ENCODE measurements at places on chromosomes 12 and 14.
A peak's percentile ranks its signal among the peaks of the same experiment; 100 is the strongest.

DNA sequence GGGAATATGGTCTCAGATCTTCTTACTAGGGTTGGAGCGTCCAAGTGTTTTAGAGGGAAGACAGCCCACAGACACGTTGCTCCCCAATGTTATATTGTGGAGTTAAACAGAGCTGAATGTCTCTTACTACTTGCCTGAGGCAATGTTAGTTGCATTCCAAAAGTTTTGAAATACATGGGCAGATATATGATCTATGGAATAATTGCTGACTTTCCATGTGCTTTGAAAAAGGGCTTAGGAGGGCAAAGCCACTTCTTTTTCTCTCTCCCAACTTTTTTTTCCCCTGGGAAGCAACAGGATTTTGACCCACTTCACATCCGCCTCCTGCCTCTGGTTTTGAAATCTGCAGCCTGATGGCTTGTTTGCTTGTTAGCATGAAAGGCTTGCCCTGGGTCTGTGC, 33.7 kb upstream of the PAX9 start:
- DNase-seq = no peak

GRCh38 chr14:96267336-96267735, 11.3 kb downstream of the BDKRB1 start:
- no peak for DNase-seq

GRCh38 chr12:6608592-6609281, 1.6 kb upstream of the CHD4 start:
- DNase-seq = no peak

DNA sequence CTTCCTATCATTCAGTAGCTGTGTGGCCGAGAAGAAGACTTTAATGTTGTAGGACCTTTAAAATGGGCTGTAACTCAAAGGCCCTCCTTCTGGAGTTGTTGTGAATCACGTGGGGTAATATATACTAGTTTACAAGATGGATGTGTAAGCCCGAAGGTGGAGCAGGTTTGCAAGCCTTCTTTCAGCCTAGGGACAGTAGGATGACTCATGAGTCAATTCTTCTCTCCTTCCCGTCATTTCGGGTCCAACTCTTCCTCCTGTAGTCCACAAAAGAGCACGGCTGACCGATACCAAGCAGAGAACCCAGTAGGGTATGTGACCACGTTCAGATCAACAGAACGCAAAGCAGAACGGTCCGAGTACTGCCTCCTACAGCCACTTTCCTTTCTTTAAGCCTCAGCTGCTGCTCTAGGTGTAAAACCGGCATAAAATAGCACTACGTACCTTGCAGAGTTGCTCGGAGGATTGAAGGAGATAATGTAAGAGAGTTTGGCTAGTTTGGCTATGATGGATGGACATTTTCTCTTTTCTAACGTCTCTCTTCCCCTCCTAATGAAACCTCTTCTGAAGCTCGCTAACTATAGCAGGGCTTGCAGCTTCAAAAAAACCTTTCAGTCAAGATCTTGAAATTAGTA, 1.3 kb upstream of the RASSF3 start:
- no peak for DNase-seq

GRCh38 chr14:33123281-33123680, 184.6 kb downstream of the NPAS3 start:
- DNase-seq = no peak

- no peak for DNase-seq
These were observed 15.3 kb downstream of the DLK1 start for GRCh38 chr14:100741966-100742365.

- DNase-seq = no peak
These were observed 53.5 kb downstream of the SLC38A6 start for GRCh38 chr14:61034416-61035120.

GRCh38 chr14:94322648-94323570, at the start of gene SERPINA6:
SERPINA6 (minus strand) TSS chr14:94323336; CDS start chr14:94314648, 8,688 bp downstream.
- DNase-seq = no peak

- DNase-seq = no peak
These were observed 323.4 kb downstream of the VRK1 start for GRCh38 chr14:97120611-97121031.

- DNase-seq = no peak
These were observed 4.3 kb upstream of the MMP19 start for GRCh38 chr12:55847033-55847432.

DNA sequence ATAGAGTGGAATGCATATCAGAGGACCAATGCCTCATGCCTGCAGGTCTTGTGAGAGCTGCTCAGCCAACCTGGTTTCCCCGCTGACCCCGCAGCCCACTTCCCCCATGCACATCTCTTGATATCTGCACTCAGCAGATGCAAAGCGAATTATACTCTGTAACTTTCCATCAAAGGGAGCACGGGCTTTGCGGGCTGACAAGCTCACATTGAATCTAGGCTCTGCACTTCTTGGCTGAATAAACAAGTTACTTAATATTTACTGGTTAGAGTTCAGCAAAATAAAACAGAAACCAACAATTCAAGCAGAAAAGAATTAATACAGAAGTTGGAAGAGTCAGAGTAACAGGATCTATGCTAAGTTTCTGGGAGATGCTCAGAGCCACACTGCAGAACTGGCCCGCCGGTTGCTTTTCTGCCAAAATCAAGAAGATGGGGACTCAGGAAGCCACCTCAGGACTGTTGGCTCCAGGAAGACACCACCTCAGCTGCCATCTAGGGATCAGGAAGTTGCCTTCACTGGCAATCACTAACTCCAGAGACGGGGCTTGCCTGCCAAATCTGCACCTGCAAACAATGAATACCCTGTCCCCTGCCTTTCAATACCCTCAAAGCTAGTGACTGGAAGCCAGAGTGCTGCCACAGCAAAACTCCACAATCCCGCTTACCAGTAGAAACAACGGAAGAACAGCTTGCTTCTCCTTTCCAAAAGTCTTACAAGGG, 46.5 kb downstream of the NR1H4 start:
- no peak for DNase-seq

- DNase-seq = peak; percentile 37
These were observed 52.4 kb upstream of the CAPRIN2 start for GRCh38 chr12:30806989-30807694.

GRCh38 chr12:116642683-116643082, 83.5 kb downstream of the MAP1LC3B2 start:
- no peak for DNase-seq

GRCh38 chr14:95943699-95944098, 67.1 kb downstream of the TUNAR start:
- DNase-seq = no peak

DNA sequence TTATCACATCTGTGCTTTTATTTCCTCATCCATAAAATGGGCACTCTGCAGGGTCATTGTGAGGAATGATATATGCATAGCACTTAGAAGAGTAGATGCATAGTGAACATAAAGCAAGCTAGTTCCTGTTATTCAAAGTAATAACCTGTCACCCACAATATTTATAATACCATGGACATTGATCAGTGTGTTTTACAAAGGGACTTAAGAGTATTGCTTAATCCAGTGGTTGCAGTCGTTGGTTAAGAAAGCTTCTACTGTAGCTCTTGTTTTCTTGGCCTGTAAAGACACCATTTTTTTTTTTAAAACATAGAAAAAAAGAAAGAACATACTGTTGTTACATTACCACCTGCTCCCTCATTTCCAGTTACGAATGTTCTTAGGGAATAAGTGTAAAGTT, 13.1 kb downstream of the METAP2 start:
- DNase-seq = no peak

DNA sequence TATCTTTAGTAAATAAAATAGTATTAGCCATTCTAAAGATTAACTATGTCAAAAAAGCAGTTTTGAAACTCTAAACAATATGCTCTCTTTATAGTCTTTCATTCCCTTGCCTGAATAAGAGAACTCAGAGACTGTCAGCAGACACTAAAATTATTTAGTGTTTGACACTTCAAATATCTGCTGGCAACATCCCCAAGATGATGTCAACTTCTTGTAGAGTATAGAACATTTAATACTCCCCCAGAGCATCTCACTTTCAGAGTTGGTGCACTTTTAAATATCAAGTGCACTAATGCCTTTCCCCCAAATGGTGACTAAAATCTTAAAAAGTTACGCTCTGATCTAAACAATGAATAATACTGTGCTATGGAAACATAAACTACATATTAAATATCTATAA, 374.9 kb downstream of the SLC6A15 start:
- DNase-seq = no peak

- no peak for DNase-seq
These were observed 148.7 kb downstream of the BCL11B start for GRCh38 chr14:99123208-99123870.

DNA sequence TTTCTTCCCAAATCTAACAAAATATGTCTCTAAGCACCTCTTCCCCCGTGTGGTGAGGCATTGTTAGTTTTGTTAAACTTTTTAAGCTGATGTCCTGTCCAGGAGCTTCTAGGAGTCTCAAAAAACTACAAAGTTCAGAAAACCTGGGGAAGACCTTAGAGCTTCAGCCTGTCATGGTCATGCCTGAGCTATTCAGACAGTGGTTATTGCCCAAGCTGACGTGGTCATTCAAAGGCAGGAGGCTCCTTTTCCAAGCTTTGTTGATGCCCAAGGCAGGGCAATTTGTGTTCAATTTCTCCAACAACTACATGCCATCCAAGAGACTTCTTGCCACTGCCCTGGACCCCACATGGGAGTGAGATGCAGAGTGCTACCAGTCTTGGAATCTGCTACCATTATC, 5.8 kb upstream of the LYZ start:
- DNase-seq = no peak

GRCh38 chr12:693934-694533, 30.8 kb upstream of the NINJ2 start:
- no peak for DNase-seq

GRCh38 chr14:28765831-28766468, 637 bp upstream of the FOXG1 start:
- peak; percentile 48 for DNase-seq

- no peak for DNase-seq
These were observed 15.8 kb upstream of the NINJ2 start for GRCh38 chr12:678747-679712.

GRCh38 chr14:64035143-64035542, 182.3 kb downstream of the SYNE2 start:
- no peak for DNase-seq

- peak; percentile 71 for DNase-seq
These were observed 75.2 kb downstream of the PITPNM2 start for GRCh38 chr12:123075646-123076171.

GRCh38 chr12:67434671-67435370, 165.7 kb downstream of the CAND1 start:
- no peak for DNase-seq

DNA sequence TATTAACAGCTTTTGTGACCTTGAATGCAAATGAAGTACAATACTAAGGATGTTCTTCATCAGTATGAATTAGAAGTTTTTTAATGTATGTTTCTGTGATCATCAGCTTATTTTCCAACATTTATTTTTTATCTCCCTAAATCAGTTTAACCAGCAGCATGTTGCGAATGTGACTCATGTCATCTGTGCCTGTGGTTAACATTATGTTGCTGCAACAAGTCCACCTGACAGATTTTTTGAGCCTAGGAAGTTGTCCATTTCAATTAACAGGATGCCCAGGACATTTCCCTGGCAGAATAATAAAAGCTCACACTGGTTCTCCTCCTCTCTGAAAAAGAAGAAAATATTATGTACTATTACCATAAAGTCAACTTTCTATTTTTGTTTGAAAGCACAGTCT, 155.5 kb downstream of the SYT1 start:
- DNase-seq = no peak

- no peak for DNase-seq
These were observed 26.1 kb upstream of the SERPINA6 start for GRCh38 chr14:94349276-94349675.

- no peak for DNase-seq
These were observed 4.9 kb downstream of the KRT83 start for GRCh38 chr12:52316290-52316689.

DNA sequence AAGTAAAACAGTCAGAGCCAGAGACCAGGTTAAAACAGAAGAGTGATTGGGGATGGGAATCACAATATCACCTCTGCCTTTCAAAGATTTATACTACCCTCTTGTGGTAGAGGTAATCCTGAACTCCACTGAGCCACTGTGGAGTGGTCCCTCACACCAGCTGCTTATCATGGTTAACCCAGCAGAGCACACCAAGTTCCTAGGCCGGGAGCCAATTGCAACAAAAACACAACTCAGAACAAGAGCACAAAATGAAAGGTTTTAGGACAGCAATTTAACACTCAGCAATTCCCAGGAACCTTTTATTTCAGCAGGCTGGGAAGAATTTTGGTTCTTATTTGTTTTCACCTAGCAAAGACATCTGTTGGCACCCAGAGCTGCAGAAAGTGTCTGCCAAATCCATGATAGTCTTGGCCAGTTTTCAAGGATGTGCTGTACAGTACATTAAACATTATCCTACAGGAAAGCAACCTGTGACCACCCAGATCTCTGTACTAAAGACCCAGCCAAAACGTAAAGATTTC, 220.5 kb upstream of the ATXN7L3B start:
- no peak for DNase-seq

DNA sequence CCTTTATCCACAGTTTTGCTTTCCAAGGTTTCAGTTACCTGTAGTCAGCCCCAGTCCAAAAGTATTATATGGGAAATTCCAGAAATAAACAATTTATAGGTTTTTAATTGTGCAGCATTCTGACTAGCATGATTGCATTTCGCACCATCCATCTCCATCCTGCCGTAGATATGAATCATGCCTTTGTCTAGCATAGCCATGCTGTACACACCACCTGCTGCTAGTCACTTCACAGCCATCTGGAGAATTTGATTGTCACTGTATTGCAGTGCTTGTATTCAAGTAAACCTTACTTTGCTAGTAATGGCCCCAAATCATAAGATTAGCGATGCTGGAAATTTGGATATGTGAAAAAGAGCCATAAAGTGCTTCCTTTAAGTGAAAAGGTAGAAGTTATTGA, 36.0 kb downstream of the MUCL1 start:
- DNase-seq = no peak

DNA sequence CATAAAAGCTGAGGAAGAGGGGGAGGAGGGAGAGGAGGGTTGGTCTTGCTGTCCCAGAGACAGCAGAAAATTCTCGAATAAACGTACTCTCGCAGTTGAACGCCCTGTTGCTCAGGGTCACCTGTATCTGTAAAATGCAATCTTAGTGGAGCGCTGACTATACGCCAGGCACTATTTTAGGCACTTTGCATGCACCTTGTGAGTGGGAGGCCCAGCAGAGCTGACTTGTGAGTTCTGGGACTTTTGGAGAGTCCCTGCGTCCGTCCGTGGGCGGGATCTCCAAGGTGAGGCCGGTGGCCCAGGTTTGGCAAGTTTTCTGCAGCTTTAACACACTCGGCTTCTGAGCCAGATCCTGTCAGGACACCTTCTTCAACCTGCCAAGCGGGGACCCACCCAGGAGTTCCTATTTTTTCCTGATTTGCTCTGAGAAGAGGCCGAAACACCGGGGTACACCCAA, 32.5 kb upstream of the PLEKHG6 start:
- DNase-seq = no peak

DNA sequence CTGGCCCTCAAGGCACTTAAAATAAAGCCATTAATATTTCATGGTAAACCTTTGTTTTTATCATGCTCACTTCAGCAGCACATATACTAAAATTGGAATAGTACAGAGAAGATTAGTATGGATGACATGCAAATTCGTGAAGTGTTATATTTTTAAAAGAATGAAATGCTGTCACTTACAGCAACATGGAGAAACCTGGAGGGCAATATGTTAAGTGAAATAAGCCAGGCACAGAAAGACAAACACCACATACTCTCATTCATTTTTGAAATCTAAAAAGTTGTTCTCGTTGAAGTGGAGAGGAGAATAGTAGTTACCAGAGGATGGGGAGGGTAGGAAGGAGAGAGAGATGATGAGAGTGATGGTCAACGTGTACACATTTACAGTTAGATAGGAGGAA, 45.4 kb upstream of the ATP2B1 start:
- DNase-seq = no peak

- no peak for DNase-seq
These were observed 390.2 kb downstream of the LRIG3 start for GRCh38 chr12:58529897-58530741.

- DNase-seq = no peak
These were observed 730.0 kb upstream of the TMEM132C start for GRCh38 chr12:127536833-127537428.
